ENCODE measurements at places on chromosomes 7 and 10.

DNA sequence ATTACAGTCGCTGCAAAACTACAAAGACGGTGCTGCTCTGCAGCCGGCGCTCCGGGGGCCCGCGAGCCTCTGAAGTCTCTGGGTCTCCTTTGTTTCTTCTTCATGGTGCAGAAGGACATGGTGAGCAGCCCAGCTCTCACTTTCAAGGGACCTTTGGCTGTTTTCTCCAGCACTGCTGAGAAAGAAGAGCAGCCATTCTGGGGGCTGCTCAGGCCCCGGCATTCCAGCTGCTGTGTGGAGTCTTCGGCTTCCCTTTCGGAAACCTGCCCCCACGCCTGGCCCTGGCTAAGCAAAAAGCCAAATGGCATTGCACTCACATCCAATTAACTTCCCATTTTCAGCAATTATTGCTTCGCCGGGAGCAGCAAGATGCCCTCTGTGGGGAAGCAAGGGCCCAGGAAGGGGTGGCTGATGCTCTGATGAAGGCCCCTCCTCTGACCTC is 555.7 kb downstream of the PTPRN2 start:
- no peak for DNase-seq

DNA sequence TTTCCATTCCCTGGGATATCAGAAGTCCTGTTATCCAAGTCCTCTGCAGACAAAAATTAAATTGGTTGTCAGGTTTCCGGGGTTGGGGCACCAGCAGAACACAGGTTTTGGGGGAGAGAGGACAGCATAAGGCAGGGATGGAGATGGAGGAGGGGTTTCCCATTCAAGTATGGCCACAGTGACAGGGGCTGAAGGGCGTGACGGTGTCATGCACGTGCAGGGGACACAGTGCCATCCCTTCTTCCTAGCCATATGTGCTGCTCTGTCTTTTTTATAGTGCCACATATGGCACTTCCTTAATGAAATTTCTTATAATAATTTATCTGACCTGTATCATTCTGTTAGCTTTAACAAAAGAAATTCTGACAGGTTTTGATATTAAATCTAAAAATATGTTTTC is 259.2 kb downstream of the PTEN start:
- no peak for DNase-seq

GRCh38 chr10:25811052-25811685 is 122.9 kb upstream of the MYO3A start:
- no peak for DNase-seq

GRCh38 chr7:78412216-78412858 is 613.8 kb downstream of the PHTF2 start:
- no peak for DNase-seq

- no peak for DNase-seq
Measured at GRCh38 chr7:93015101-93015778, 102.5 kb downstream of the SAMD9 start.

GRCh38 chr7:156889746-156890145 is 3.2 kb downstream of the LMBR1 start:
- no peak for DNase-seq

GRCh38 chr10:13439313-13440184 is 89.3 kb downstream of the BEND7 start:
- DNase-seq: no peak

All from GM18507 (cell line).